ENCODE measurements at places on chromosomes 5 and 9.

GRCh38 chr9:133046900-133047295 lies 14.9 kb upstream of the CEL start:
- DNase-seq = no peak

DNA sequence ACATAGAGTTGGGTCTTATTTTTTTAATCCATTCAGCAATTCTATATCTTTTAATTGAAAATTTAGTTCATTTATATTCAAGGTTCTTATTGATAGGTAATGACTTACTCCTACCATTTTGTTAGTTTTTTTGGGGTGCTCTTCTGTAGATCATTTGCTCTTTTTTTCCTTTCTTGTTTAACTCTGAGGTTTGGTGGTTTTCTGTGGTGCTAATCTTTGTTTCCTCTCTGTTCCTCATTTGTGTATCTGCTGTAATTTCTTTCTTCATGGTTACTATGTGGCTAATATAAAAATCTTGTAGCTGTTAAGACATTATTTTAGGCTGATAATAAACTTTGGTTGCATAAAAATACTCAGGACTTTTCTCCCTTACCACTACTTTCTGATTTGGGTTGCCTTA lies 181.6 kb upstream of the DMRTA1 start:
- no peak for DNase-seq

GRCh38 chr9:91659529-91660495 lies 236.2 kb upstream of the NFIL3 start:
- DNase-seq = no peak

DNA sequence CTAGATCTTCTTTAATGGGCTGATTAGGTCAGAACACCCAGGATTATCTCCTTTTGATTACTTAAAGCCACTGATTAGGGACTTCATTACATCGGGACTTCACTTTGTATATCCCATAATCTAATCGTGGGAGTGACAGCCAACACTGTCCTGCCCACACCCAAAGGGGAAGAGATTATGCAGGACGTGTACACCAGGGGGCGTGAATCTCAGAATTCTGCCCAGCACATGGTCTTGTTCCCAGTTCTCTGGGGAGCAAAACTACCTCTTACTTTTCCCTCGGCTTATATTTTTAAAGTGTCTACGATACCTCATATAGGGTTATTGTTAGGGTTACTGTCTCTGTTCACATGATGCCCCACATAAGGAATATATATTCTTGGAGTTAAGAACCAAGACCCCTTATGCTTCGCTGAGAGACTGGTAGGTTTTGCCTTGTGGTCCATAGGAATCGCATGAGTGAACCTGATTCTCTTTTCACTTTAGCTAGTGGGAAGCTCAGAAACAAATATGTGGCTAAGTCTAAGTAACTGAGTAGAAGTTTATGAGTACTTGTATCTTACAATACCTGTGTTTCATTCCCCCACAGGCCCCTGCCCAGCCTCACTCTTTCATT lies 192.7 kb downstream of the GNA14 start:
- DNase-seq = no peak

DNA sequence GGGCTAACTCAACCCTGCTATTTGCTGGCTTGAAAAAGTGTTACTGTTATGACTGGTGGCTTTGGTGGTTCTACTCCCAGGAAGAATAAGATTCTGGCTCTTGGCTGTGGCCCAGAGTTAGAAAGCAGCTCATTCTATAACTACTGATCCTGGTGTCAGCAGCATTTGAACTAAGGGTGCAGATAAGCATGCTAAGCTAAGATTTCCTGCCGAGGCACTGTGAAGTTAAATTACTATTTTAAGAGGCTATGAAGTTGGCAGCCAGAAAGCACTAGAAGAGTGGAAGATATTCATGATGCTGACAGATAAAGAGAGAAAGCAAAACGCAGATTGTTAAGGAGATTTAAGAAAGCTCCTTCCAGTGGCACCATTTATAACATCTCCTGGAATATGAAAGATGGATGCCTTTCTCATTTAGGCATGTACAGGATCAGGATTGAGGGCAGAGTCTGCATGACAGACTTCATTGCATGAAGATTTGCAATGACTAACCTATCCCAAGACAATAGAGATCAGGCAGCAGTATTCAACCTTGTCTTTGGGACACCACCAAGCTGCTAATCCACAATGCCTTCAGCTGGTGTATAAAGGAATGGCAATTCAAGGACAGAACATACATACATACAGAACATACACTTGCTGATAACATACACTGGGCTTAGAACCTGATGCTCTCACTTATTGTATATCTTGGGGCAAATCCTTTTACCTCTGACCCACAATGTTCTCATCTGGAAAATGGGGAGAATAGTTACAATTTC lies 11.7 kb downstream of the BRINP1 start:
- DNase-seq = no peak

DNA sequence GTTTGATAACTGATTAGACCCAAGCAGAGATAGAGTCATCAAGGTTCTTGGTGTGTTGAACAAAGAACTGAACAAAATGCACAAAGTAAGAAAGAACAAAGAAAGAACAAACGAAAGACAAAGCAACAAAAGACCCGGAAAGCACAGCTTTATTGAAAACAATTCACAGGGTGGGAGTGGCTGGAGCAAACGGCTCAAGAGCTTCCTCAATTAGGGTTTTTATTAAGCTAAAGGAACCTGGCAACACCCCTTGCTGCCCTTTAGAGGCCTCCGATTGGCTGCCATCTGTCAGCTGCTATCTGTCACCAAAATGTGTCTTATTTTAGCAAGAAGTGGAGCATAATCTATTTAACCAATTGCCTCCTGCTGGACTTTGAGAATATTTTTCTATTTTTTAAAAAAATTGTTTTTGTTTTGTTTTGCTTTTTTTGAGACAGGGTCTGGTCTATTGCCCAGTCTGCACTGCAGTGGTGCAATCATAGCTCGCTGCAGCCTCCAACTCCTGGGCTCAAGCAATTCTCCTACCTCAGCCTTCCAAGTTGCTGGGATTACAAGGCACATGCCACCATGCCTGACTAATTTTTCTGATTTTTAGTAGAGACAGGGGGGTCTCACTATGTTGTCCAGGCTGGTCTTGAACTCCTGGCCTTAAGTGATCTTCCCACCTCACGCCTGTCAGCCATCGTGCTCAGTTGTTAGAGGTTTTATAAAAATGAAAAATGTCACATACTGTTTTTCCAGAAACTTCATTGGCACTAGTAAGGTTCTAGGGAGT lies 7.7 kb upstream of the ABO start:
- no peak for DNase-seq

DNA sequence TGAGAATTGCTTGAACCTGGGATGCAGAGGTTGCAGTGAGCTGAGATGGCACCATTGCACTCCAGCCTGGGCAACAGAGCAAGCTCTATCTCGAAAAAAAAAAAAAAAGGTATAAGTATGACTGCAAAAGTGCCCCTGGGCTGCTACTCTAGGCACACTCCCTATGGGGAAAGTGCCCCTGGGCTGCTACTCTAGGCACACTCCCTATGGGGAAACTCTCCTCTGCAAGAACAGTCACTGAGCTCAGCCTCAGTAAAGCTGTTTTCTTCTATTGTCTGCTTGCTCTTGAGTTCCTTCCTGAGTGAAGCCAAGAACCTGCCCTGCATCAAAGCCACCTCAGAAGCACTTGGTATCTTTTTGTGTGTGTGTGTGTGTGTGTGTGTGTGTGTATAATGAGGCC lies 20.9 kb upstream of the TENT2 start:
- DNase-seq = no peak

Data from amygdala (tissue), 56 donors.